Activated T-cell treated with anti-CD3 and anti-CD28 coated beads, Interleukin-2, amount 50 U/mL, for 72 hours (primary cell): ENCODE measurements at places on chromosomes 1 and 21. TPM values are rescaled to one million over a fixed set of nuclear protein-coding genes. Genes with fewer than 3 reads are reported as not detected.

TMEM63A gene
- 49.7 TPM for total RNA-seq

- peak within 1 kb of the TSS; percentile 77 for H3K4me3 ChIP-seq
- H3K27ac ChIP-seq, result no peak within 1 kb of the TSS
- H3K4me1 ChIP-seq, result peaks cover 5% of the 10 kb centered on the region
Measured at GRCh38 chr1:46394108-46394871, at the start of gene FAAH. TSS of gene FAAH (plus strand) at chr1:46394317. CDS start at chr1:46394349, 32 bp downstream.

PGBD5 gene
- total RNA-seq, result not detected

GRCh38 chr1:226542623-226543103 lies 5.9 kb upstream of the STUM start:
- H3K27ac ChIP-seq, result no peak overlapping the region
- H3K4me3 ChIP-seq, result no peak overlapping the region
- peaks cover 3% of the 10 kb centered on the region for H3K4me1 ChIP-seq
- no peak for DNase-seq
- H3K36me3 ChIP-seq, result no peaks in the 10 kb centered on the region
- H3K27me3 ChIP-seq, result peaks cover 22% of the 10 kb centered on the region

DNA sequence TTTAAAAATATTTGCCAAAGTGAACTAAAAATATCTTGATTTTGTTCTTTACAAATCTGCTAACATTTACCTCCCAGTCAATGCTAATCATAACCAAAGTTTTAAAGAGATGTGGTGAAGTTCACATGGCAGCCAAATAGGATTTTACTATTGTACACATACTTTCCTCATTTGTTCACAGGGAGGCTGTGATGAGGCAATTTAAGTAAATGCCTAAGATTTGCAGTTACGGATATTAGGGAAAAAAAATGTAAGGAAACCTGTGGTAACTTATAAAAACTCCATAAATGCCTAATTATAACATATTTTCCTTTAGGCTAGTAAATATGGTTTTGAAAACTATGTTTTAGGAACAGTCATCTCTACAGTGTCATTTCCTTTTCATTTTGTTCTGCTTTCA lies 32.4 kb downstream of the RGS5 start:
- H3K27ac ChIP-seq, result no peak overlapping the region
- no peaks in the 10 kb centered on the region for H3K36me3 ChIP-seq
- DNase-seq, result no peak
- peaks cover 12% of the 10 kb centered on the region for H3K27me3 ChIP-seq
- H3K4me3 ChIP-seq, result no peak overlapping the region

GRCh38 chr1:9882296-9882944 lies 27.6 kb downstream of the CTNNBIP1 start:
- peak; percentile 24 for DNase-seq
- peaks cover 19% of the 10 kb centered on the region for H3K4me1 ChIP-seq
- no peaks in the 10 kb centered on the region for H3K36me3 ChIP-seq
- peak overlapping the region; percentile 22 for H3K27ac ChIP-seq
- peak overlapping the region; percentile 5 for H3K4me3 ChIP-seq

HLX gene
- 2.0 TPM for total RNA-seq

DNA sequence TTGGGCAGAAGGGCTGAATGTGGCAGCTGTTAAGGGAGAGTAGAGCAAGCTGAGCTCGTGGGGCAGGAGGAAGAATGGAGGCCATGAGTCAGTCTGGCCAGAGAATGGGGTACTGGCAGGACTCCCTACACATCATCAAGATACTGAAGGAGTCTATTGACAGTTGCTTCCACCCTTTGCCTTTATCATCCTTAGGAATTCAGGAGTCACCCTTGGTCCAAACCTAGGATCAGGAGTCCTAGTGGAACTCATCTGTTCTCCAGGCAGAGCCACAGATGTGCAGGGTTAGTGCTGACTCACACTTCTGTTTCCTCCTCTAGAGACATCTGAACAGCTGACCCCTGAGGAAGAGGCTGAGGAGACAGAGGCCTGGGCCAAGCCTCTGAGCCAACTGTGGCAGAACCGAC lies 18.7 kb upstream of the ST3GAL3 start:
- peak overlapping the region; percentile 21 for H3K27ac ChIP-seq
- no peak for DNase-seq
- no peaks in the 10 kb centered on the region for H3K4me1 ChIP-seq
- H3K27me3 ChIP-seq, result no peaks in the 10 kb centered on the region
- H3K36me3 ChIP-seq, result peaks cover 13% of the 10 kb centered on the region

OVAAL gene
- not detected for total RNA-seq

DNA sequence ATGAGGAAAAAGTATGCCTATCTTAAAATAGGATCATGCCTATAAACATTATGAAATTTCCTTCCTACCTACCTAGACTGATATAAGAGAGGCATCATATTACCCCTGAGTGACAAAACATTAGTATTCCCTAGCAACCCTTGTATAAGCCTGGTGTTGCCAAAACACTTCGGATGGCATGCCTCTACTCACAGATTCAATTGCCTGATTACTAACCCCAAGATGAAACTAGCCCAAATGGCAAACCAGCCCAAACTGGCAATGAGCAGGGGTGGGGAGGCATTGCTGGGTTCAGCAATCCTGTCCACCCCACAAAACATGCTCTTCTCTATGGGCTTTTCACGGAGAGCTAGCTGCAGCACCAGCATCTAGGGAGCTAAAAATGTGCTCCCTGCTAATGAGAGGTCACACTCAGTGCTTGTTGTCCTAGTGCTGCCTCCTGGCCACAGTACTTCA lies 13.9 kb downstream of the PALMD start:
- H3K36me3 ChIP-seq, result no peaks in the 10 kb centered on the region

KRTAP21-2 gene
- not detected for total RNA-seq

- H3K27ac ChIP-seq, result no peak overlapping the region
- no peak overlapping the region for H3K4me3 ChIP-seq
- H3K4me1 ChIP-seq, result no peaks in the 10 kb centered on the region
- H3K27me3 ChIP-seq, result no peaks in the 10 kb centered on the region
- no peak for DNase-seq
- no peaks in the 10 kb centered on the region for H3K36me3 ChIP-seq
Measured at GRCh38 chr1:162605225-162605927, 26.9 kb upstream of the DDR2 start.

- no peak overlapping the region for H3K4me3 ChIP-seq
- peaks cover 12% of the 10 kb centered on the region for H3K36me3 ChIP-seq
- no peaks in the 10 kb centered on the region for H3K27me3 ChIP-seq
- H3K4me1 ChIP-seq, result no peaks in the 10 kb centered on the region
- H3K27ac ChIP-seq, result no peak overlapping the region
Measured at GRCh38 chr1:231757759-231758158, 131.2 kb downstream of the DISC1 start.

OR2L8 gene
- total RNA-seq, result not detected
